HTR-8/SVneo (cell line): ENCODE measurements at places on chromosomes 13 and 19.

- DNase-seq = no peak
Measured at GRCh38 chr19:13959141-13959961, 7.0 kb downstream of the DCAF15 start.

DNA sequence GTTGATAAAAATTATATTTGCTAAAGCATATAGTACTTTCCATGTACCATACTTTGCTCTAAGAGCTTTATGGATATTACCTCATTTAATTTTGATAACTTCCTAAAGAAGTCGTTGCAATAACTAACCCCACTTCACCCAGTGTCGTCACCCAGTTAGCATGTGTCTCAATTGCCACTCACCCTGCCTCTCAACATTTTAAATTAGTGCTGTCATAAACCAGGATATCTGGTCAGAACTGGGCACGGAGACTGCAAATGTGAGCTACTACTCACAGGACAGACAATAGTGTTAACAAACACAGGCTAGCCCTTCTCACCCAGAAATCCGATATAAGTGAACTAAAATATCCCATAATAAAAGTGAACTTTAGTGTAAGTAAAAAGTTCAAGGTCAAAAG lies 430.6 kb downstream of the KLF12 start:
- DNase-seq = no peak

GRCh38 chr19:41702171-41702651 lies 6.2 kb upstream of the CEACAM5 start:
- peak; percentile 15 for DNase-seq

- DNase-seq = no peak
Measured at GRCh38 chr13:38854226-38854625, 136.4 kb downstream of the STOML3 start.

DNA sequence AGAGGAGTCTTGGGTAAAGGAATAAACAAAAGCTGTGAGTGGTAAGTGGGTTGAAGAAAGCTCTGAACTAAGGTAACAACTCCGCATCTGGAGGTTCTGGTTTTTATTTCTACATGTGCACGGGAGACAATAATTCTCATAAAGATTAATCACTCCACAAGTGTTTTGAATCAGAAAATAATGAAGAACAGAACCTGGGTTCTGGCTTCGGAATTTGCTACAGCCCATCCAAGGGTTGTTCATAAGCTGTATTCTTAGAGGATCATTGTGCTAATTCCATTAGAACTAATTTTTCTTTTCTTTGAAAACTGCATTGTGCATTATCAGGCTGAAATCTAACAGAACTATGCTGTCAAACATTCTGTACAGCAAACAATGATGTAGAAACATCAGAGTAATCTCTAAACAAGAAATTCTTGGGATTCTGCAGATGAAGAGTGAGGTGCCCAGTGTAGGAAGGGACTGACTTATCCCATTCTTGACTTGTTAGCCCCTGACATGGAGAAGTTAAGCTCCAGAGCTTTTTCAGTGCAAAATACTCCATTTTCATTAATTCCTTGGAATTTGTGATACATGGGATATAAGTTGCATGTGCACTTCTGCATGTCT lies 368.2 kb downstream of the COG6 start:
- DNase-seq = no peak

GRCh38 chr19:2064395-2064787 lies 13.3 kb upstream of the MKNK2 start:
- DNase-seq = no peak

DNA sequence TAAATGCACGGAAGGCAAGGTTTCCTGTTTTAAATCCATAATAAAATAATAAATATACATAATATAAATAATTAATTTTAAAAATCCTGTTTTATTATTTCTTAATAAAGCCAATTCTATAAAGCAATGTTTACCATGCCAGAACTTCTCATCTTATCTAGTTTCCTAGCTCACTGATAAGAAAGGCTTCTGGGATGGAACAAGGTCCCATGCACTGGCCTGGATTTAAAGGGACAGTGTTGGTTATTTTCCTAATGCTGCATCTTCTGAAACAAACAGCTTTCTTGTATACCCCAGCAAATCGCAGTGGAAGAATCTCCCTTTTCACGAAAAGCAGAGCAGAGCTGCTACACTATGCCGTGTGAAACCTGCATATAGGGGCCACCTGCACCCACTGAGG lies 68.8 kb downstream of the LNX2 start:
- no peak for DNase-seq

- no peak for DNase-seq
Measured at GRCh38 chr13:48161530-48162179, 66.8 kb upstream of the MED4 start.

DNA sequence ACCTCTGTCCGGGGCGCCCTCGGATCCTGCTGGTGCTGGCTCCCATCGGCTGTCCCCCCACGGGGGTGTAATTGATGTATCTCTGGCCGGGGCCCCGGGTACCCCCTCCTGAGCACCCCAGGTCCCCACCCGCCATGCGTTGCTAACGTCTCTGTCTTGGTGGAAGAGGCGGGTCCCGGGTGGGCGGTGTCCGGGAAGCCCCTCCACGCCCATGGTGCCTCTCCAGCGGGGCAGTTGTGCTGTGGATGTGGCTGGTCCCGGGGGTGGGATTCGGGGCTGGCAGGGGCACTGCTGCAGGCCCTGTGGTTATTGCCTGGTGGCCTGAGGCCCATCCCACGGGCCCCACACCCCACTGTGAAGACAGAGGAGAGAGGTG lies 4.9 kb downstream of the DIRAS1 start:
- no peak for DNase-seq

DNA sequence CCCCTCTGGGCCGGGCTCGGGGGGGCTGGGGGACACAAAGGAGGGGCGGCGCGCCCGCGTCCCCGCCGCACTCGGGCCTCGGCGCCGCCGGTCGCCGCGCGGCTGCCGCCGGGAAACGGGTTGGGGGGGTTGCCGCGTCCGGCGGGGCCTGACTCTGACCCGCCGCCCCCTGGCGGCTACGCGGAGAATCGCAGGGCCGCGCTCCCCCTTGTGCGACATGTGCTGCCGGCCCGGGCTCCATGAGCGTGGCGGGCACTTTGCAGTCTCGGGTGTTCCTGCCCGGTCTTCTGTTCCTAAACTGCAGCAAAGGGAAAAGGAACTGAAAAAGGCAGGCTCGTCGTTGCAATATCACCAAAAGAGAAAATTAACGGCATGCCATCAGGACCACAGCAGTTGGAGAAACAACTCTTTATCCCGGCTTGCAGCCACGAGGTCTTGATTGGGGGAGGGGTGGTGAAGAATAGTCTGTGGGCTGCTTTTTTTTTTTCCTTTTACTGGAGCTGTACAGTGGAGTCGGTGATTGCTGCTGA lies 1.5 kb downstream of the MIR17HG start:
- DNase-seq = peak; percentile 41

- no peak for DNase-seq
Measured at GRCh38 chr13:70310396-70311119, 202.3 kb upstream of the KLHL1 start.

DNA sequence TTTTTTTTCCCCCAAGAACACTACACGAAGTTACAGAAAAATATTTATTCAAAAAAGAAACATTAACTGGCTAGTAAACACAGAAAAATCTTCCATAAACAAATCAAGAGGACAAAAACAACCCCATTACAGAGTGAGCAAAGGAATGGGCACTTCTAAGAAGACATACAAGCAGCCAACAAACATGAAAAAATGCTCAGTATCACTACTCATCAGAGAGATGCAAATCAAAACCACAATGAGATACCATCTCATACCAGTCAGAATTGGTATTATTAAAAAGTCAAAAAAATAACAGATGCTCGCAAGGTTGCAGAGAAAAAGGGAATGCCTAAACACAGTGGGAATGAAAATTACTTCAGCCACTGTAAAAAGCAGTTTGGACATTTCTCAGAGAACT lies 131.7 kb downstream of the UGGT2 start:
- DNase-seq = no peak

- peak; percentile 67 for DNase-seq
Measured at GRCh38 chr19:4732680-4733114, 9.1 kb upstream of the DPP9 start.

DNA sequence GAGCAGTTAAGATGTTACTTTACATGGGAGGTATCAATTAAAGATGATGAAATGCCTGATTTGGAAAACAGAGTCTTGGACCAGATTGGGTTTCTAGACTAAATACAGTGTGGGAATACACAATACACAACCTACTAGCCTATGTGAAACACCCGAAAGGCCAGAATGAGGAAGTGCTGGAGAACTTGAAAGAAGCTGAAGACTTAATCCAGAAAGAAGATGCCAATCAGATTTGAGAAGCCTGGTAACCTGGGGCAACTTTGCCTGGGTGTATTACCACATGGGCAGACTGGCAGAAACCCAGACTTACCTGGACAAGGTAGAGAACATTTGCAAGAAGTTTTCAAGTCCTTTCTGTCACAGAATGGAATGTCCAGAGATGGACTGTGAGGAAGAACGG lies 43.2 kb downstream of the N4BP2L1 start:
- DNase-seq = no peak

GRCh38 chr13:109869312-109870237 lies 83.2 kb upstream of the IRS2 start:
- DNase-seq = no peak

GRCh38 chr19:38743394-38744297 lies 628 bp downstream of the CAPN12 start:
- no peak for DNase-seq

DNA sequence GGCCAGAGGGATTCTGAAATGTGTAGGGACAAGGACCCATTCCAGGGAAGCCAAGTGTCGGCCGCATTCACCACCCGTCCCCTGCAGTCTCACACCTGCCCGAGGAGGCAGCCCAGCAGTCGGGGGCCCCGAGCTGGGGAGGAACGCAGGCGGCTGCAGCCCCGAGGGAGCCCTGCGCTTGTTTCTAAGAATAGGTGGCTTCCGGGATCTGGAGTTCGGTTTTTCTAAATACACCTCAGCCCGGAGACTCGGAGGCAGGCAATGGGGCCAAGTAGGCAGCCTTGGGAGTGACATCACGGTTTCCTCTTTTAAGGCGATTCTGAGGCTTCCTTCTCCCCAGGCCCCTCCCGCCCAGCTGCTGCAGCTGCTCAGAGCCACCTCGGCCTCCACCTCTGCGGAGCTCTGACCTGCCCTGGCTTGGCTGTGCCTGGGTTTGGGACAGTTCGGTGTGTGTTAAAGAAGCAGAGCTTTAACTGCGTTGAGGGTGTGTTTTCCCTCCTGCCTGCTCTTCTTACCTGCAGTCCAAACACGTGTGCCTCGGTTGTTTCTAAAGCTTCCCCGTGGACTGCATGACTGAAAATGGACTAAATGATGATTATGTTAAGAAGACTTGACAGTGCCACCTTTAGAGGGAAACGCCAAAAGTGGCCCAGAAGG lies 80.5 kb downstream of the COL4A2 start:
- DNase-seq = no peak

DNA sequence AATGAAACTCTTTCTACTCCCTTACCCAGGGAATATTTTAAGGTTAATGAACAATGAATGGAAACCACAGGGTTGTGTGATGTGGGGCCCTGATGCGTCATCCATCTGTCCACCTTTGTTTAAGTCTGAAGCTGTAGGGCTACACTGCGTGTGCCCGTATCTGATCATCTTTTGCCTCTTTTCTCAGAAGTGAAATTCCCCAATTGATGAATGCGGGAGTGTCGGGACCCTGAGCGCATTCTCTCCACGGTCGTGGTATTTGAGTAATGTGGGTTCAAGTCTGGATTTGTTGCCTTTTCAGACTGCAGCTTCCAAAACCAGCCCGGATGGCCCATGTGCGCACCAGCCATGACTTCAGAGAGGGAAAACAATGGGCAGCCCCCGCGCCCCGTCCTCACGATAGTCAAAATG lies 112.3 kb downstream of the COL4A2 start:
- no peak for DNase-seq

- no peak for DNase-seq
Measured at GRCh38 chr13:94710881-94711560, 1.3 kb downstream of the SOX21 start.

DNA sequence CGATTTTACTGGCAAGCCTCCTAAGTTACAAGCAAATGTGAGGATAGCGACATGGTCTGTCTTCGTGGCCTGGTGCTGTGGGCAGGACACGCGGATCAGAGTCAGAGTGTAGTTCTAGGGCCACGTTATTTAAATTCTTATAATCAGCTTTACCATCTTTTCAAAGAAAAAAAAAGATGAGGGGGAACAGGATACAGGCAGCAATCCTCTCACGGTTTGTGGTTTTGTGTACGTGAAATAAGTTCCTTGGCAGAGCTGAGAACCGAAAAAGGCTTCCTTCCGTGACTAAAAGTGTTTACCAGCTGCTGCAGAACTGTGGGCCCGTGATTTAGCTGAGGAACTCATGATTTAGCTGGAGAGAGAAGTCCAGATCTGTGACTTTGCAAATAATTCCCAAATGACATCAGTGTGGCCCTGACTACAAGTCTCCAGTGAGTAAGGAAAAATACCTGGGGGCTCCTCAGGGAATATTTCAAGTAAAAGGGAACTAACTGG lies 27.2 kb downstream of the RCBTB2 start:
- DNase-seq = no peak

DNA sequence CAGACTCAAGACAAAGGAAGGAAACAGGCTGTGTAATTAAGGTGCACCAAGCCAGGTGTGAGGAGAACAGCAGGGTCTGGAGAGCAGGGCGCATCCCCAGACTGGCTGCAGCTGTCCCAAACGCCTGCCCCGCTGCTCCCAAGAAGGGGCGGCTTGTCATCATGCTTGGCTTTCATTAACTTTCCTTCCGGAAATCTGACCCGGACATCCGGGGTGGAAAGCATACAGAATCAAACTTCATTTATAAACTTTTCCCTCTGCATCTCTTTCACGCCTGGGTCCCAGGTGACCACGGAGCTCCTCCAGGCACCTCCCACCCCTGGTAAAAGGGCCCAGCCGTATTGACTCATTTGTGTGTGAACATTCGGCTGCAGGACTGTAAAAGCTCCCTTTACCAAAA lies 31.7 kb downstream of the TSHZ3 start:
- no peak for DNase-seq

DNA sequence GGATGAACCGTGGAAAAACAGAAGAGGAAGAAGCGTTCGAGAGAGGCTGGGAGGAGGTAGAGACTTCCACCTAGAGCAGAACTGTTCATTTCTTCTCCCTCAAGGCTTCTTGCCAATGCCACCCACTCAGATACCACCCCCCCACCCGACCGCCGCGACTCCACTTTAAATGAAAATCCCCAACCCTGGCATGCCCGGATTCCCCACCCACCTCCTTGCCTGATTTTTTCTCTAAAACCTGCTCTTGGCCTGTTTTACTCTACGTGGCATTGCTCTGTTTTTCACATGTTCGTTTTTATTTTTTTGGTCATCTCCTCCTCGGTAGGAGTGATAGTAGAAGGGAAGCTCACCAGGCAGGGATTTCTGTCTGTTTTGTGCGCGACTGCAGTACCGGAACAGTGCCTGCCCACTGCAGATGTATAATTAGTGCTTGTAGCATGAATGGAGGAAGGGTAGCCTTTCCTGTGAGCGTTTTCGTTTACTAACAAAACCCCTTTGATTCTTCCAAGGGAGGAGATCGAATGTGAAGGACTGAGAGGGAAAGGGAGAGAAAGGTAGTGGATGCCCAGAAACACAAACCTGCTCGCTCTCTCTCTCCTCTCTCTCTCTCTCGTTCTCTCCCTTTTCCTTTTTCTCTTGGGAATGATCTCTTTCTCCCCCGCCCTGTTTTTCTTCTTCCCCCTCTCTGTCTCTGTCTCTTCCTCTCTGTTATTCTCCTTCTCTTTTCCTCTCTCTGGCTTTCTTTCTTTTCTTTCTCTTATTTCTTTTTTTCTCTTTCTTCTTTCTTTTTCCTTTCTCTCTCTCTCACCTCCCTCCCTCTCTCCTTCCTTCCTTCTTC lies 2.2 kb downstream of the CD70 start:
- no peak for DNase-seq

- no peak for DNase-seq
Measured at GRCh38 chr13:112066624-112067004, 335 bp upstream of the SOX1 start.
